ENCODE measurements at places on chromosomes 2 and 18.

- DNase-seq: no peak
Observed at GRCh38 chr2:225584796-225585195, 185.3 kb downstream of the NYAP2 start.

GRCh38 chr2:43212216-43212835, 14.1 kb downstream of the ZFP36L2 start:
- DNase-seq: no peak

- no peak for DNase-seq
Observed at GRCh38 chr18:35466334-35466733, 31.4 kb downstream of the INO80C start.

DNA sequence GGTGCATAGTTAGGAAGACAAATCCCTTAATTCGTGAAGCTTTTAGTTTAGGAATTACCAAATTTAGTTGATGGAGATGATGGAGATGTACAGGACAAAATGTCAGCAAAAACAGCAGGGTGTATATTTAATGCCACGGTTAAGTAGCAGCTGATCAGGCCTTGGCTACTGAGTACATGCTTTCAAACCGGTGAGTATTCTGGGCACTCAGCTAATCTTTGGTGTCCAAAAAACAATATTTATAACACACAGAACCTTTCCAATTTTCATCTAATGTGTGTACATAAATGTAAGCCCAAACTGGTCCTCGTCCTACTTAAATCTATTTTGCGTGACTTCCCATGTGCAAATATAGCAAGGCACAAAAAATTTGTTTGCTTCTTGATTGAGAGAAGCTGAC, 703.4 kb upstream of the LINC00305 start:
- DNase-seq: no peak

- DNase-seq: no peak
Observed at GRCh38 chr18:30489890-30490643, 552.5 kb downstream of the DSC3 start.

- no peak for DNase-seq
Observed at GRCh38 chr18:59172664-59173249, 33.1 kb downstream of the SEC11C start.

DNA sequence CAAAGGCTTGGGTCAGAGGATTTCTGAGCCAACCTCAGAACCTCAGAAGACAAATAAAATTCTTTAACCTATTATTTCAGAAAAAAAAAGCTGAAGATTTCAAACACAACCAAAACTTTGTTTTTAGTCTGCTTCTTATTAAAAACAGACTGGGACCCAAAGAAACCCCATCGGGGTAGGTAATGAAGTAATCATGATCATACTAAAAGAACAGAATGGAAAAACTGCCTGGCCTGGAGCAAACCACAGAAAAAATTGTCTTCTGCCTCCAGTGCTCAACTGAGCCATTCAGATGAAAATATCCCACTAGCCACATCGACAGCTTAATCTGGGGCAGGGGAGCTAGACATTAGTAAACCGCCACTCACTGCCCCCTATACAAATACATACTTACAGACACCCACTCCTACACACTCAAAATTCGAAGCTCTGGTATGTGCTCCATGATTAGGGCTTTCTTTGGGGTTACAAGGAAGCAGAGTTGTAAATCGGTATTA, 76.5 kb downstream of the SDC1 start:
- DNase-seq: no peak

DNA sequence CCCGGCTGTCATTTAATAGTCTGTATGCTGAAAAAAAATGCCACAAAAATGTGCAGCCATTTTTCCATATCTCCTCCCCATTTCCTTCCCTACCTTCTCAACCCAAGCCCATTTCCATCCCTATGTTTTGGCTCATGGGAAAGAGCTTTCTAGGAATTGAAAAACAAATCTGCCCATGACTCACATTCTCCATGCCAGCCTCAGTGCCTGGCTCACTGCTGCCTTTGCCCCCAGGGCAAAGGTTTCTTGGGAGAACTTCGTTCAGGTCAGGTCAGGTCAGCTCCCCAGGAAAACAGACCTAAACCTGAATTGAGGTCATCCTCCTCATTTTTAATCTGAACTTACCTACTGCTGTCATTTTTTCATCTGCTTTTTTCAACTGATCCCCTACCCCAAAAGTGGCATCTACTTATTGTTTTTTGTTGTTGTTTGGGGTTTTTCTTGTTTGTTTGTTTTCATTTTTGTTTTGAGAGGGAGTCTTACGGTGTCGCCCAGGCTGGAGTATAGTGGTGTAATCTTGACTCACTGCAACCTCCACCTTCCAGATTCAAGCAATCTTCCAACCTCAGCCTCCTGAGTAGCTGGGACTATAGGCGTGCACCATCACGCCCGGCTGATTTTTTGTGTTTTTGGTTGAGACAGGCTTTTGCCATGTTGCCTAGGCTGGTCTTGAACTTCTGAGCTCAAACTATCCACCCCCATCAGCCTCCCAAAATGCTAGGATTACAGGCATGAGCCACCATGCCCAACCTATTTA, 66.7 kb downstream of the FECH start:
- DNase-seq: no peak

DNA sequence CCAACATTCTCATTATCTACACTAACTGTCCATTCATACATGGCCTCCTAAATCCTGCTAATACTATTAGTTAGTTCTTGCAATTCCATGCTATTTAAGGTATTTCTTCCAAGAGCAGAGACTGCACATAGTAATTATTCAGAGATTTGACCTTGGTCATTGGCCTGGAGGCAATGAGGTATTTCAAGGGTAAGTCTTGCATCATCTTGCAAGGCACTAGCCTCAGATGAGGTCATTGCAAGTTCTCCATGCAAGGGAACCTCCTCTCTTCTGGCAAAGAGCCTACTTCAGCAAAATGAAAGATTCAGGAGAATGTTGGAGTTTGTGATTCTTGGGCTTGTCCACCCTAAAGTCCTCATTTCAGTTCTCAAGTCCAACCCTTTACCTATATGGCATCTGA, 48.5 kb upstream of the IKZF2 start:
- DNase-seq: no peak

GRCh38 chr18:37854396-37854795, 288.8 kb upstream of the CELF4 start:
- DNase-seq: no peak

DNA sequence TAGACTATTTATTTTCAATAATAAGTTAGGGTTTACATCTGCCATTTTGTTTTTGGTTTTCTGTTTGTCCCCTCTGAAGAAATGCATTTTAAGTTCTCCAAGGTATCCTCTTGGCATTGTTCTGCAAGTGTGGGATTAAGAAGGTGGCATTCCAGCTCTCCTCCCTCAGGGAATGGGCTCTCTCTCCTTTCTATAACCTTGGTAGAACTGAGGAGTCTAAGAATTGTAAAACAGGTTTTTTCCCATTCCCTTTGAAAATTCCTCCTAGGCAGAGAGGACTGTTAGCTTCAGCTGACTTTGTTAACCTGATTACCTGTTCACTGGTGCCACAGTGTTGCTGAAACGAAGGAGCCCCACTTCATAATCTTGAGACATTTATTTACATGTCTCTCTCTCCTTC, 26.1 kb upstream of the RAB1A start:
- DNase-seq: no peak

GRCh38 chr18:43590182-43590903, 313.1 kb upstream of the SYT4 start:
- no peak for DNase-seq

GRCh38 chr2:52919673-52920072, 847.9 kb upstream of the CHAC2 start:
- no peak for DNase-seq

DNA sequence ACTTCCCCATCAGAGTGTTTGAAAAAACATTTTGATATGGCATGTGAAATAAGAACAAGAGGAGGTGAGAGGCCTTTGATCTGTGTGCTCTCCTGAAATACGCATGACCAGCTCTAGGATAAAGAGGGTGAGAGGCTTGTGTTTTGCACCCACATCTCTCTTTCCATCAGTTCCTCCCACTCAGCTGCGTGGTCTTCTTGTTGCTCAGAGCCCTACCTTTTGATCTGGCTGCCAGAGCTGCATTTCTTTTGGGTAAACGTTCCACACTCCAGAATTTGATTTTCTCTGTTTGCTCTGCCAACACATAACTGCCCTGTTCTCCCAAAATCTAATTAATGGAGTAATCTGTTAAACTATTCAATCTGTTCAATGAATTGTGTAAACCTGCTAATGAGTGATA, 72.0 kb upstream of the FN1 start:
- no peak for DNase-seq

DNA sequence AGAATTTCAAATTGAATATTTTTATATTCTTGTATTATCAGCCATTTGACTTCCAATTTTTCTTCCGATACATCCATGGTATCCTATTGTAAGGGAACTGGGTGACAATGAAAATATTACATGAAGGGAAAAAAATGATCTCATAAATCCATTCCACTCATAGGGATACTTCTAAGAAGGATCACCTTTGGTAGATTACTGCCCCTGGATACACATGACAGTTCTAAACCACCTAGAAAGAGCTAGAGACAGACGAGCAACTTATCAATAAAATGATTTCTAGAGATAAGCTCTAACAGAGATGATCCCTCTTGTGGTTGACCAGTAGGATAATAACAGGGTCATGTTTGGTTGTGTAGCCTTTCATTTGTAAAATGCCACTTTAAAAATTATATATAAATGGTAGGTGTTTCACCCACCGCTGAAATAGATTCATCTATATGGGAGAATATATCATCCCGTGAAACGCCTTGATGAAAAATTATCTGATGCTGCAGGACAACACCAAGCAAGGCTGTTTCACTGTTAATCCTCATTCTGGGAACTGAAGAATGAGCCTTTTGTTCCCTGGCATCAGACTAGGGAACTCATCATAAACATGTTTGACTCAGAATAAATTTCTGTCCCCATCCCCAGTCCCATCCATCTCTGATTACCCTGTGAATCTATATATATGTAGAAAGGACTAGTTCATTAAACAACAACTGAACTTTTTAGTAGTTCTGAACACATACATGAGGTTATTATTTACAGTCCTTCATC, 180.0 kb downstream of the TCF4 start:
- DNase-seq: no peak

DNA sequence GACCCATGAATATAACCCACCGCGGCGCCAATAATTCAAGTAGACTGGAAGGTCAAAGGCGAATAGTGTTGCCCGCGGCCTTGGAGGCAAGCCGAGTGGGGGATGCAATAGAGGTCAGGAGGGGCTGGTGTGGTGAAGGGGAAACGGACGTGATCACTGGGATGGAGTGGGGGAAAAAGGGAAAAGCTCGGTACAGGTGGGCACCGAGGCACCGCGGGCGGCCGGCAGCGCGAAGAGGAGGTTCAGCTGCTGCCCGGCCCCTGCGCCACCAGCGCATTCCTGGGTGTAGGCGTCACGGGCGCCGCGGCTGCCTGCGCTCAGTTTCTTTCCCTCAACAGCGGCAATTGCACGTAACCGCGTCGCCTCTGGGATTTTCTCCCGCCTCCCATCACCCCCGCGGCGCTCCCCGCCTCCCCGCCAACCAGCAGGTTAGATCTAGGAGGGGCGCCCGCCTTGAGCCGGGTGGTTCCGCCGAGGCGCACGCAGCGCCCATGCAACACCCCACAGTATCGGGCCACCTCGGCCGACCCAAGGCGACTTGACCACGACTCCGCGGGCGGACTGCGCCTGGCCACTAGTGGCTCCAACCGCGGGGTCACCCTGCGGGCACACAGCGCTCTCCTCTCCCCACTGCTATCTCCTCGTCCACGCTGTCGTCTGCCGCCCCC, 1.5 kb downstream of the RND3 start:
- DNase-seq: no peak

DNA sequence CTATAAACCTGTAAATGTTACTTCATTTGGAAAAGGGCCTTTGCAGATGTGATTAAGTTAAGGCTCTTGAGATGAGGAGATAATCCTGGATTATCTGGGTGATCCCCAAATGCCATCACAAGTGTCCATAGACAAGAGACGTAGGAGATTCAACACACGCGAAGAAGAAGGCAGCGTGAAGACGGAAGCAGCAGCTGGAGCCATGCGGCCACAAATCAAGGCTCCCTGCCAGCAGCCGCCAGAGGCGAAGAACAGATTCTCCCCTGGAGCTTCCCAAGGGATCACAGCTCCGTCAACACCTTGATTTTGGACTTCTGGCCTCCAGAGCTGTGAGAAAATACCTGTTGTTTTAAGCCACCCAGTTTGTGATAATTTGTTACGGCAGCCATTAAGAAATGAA, 11.0 kb upstream of the VAPA start:
- no peak for DNase-seq

GRCh38 chr2:184304006-184304405, 294.3 kb upstream of the ZNF804A start:
- no peak for DNase-seq

- DNase-seq: no peak
Observed at GRCh38 chr2:181954538-181954883, 31.1 kb upstream of the PPP1R1C start.

- no peak for DNase-seq
Observed at GRCh38 chr2:109148991-109149645, 20.1 kb downstream of the SH3RF3 start.

GRCh38 chr2:85648619-85649018, 19.4 kb downstream of the SFTPB start:
- no peak for DNase-seq

DNA sequence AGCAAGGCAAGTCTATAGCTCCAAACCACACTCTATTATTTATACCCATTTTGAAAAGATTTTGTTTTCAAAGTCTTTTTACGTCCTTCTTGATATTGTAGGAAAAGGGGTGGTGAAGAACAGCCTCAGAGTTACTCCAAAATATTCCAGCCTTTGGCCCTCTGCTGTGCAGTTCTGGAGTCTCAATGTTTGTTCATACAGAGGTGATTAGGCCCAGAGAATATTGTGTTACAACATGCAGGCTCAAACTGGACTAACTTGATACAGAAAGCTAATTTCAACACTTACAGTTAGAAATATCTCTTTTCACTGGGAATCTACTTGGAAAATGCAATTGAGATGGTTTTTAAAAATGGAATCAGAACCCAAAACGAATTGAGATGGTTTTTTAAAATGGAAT, 40.4 kb upstream of the SLC25A52 start:
- no peak for DNase-seq

- DNase-seq: no peak
Observed at GRCh38 chr2:120600335-120600734, 135.3 kb upstream of the GLI2 start.

DNA sequence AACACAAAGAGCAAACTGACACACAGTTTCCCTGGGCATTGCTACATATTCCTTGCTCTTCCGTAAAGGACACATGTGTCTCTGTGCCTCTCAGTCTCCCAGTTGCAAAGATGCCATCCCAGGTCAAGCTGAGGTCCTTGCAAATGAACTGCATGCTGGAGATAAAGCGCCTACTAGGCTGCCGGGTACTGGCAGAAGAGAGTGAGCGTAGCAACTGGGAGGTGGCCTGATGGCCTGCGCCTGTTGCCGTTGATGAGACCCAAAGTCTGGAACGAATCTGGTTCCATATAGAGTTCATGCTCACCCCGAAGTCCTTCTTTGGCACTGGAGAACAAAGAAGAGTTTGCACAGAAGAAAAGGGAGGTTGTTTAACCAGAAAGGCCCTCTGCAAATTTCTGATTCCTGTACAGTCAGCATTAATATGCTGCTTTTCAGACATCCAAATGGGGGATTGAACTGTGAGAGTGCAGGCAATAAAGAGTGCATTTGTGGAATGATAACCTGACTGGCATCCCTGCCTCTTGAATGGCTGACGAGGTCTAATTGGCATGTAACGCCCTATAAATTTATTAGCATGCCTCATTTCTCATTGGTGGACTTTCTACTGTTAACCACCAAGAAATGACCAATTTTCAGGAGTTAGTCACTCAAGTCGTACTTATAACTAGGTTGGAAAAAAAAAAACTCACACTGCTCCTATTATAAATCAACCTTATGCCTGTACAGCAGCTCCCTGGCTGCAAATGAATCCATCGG, 78.7 kb downstream of the GBX2 start:
- no peak for DNase-seq

GRCh38 chr2:10493634-10494281, 45.6 kb upstream of the ODC1 start:
- DNase-seq: peak; percentile 83

Measured in activated effector memory CD4-positive, alpha-beta T cell treated with Interleukin-2 at 50 U/mL for 16 hours (primary cell).